Bladder microvascular endothelial cell (primary cell): ENCODE measurements at places on chromosomes 12 and 14. TPM values are rescaled to one million over a fixed set of nuclear protein-coding genes. Genes with fewer than 3 reads are reported as not detected.

The MLEC gene
- total RNA-seq, result 54.3 and 62.5 TPM in 2 replicates

The NPFF gene
- total RNA-seq, result not detected in 2 replicates

The SLC38A4 gene
- under 0.01 and 4.2 TPM in 2 replicates for total RNA-seq

The LAG3 gene
- 0.13 and 0.16 TPM in 2 replicates for total RNA-seq

The CELA1 gene
- total RNA-seq, result not detected in 2 replicates

The GDF11 gene
- 0.65 and 2.7 TPM in 2 replicates for total RNA-seq

The WASHC3 gene
- 33.7 and 48.1 TPM in 2 replicates for total RNA-seq

The KRT72 gene
- total RNA-seq, result not detected in 2 replicates

The HHIPL1 gene
- 1.9 and 3.7 TPM in 2 replicates for total RNA-seq

The RNFT2 gene
- total RNA-seq, result 1.1 and 2.9 TPM in 2 replicates

The EDDM3A gene
- total RNA-seq, result not detected in 2 replicates

The MYF6 gene
- not detected in 2 replicates for total RNA-seq

The MAP1LC3B2 gene
- total RNA-seq, result 0.31 and 0.32 TPM in 2 replicates

The SLC6A13 gene
- 0.13 TPM in 1 of 2 replicates, not detected in the other for total RNA-seq

The KRT2 gene
- not detected in 2 replicates for total RNA-seq

The ITGB7 gene
- 0.49 TPM in 1 of 2 replicates, not detected in the other for total RNA-seq

The SOCS2 gene
- 57.4 and 89.5 TPM in 2 replicates for total RNA-seq
